ENCODE measurements at places on chromosomes 3 and 15.

GRCh38 chr15:96264801-96265515, 65.5 kb upstream of the NR2F2 start:
- DNase-seq: no peak

DNA sequence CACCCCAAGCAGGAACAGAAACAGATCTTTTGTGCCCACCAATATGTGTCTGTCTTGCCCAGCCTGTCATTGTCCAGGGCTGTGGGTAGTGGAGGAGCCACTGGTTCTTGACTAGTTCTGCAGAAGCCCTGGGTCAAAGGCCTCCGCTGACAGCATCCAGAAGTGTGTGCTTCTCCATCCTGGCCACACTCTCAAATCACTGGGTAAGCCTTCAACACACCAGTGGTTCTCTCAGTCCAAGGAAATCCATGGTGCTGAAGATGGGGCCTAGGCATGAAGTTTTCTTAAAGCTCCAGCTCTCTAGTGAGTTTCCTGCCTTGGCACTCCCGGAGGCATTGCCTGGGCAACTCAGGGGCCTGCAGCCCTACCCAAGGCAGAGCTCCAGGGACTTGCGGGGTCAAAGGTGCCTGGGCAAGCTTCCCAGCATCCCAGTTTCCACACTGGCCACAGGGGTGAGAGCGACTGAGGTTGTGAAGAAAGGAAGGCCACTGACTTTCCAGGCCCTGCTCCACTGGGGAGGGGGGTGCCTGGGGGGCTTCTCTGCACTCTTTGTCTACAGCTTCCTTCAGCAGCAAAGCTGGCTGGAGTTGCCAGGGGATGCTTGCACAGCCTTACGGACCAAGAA, 37.9 kb upstream of the RPL32 start:
- no peak for DNase-seq

DNA sequence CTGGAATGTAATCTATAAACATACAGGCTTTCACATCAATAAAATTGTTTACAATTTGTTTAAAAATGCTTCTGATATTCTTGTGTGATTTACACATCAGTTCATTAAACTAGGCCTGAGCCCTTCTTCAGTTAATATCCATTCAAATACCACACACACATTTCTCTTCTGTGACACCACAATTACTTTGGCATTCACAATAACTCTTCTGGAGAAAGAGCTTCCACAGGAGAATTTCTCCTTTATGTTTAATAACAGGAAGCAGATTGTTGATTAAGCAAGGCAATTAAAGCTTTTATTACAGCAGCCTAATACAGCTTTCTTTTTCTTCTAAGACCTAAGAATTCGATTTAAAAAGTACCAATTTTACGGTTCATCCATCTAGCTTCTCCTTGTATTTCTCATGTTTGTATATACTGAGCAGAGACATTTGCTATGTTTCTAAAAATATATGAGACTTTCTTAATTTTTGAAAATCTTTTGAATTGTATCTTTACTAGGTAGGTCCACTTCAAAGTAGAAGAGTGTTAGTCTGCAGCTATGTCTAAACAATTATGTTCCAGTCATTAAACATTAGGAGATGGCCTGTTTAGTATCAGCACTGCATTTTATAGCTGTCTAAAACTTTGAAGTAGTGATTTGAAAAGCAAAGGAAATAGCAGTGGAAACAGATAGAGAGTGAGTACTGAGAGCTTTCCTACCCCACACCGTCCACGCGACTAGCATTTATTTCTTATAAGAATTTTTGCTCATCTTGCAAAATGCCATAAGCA, 511.1 kb upstream of the UBE2E2 start:
- DNase-seq: no peak

DNA sequence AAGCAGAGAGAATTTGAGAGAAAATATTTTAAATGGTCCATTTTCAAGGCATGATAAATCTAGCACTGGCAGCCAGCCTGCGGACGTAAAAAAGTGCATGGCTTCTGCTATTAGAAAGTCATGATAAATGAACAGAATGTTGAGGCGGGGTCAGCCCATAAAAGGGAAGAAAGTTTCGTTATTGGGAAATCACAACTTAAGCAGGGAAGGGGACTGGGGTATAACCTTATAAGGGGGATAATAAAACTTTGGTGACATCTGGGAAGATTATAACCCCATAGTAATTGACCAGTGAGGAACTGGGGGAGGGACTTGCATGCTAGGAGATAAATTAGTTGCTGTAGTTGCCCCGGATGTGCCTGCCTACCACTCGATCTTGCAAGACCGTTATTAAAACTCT, 88.4 kb upstream of the PLSCR4 start:
- no peak for DNase-seq

DNA sequence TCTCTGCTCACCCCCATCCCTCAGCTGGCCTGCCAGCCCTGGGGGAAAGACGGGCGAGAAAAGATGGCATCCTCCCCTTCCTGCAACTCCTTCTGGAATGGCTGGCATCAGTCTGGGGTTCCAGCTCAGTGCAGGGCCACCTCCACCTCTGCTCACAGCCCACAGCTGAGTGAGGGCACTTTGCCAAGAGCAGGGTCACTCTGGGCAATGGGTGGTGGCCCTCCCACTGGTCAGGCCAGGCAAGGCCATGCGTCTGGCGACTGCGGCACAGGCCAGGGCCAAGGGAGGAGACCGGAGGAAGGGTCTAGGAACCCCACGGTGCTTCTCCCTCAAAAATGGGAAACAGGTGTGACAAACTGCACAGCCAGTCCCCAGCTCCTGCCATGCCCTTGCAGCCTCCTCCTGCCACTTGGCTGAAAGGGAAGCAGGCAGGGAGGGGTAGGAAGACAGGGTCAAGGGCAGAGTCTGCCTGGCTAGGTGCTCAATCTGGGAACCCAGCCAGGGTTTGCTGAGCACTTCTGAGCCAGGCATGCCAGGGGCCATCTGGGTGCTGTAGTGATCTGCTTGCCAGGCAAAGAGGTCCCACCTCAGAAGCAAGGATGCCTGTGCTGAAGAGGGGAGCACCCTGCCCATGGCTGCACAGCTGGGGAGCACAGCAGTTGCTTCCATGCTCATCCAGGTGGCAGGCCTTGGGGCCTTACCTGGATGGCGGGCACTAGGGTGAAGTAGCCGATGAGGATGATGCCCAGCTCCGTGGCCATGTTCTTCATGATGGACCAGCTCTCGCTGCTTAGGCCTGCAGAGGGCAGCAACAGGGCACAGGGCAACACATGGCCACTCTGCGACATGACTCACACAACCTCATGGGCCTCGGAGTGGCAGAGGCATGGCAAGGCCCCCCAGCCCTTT, 41.2 kb downstream of the PTPN23 start:
- DNase-seq: no peak

- no peak for DNase-seq
These were observed 126.5 kb downstream of the FMN1 start for GRCh38 chr15:33068007-33068481.

GRCh38 chr3:84965141-84965540, 6.4 kb downstream of the CADM2 start:
- no peak for DNase-seq

DNA sequence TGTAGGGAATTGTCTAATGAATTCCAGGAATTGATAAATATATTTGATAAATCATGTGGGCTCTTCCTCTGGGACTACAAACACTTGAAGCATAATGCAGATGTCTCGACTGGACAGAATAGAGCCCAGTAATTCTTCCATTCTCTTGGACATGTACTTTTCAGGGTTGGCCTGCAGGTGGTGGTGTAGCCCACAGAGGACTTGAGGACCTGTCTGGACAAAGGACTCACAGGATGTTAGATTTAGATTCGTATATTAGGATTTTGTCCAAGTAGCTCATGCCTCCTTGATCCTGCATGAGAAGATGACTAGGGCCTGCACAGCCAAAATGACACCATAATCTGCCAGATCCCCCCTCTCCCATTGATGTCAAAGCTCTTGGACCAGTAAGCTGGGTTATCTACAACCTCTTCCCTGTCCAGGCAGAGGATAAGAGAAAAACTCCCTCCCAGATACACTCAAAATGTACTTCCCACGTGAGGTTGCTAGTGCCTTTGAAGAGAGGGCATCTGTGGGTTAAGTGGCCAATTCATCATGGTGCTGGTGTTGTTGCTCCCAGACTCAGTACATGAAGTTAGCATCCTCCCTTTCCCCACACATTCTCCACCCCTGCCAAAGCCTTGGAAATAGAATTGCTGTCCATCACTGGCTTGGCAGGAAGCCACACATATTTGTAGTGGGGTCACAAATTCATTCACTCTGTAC, 88.6 kb upstream of the ZNF280D start:
- DNase-seq: peak; percentile 25

- no peak for DNase-seq
These were observed 4.2 kb downstream of the SPG21 start for GRCh38 chr15:64985366-64986033.

DNA sequence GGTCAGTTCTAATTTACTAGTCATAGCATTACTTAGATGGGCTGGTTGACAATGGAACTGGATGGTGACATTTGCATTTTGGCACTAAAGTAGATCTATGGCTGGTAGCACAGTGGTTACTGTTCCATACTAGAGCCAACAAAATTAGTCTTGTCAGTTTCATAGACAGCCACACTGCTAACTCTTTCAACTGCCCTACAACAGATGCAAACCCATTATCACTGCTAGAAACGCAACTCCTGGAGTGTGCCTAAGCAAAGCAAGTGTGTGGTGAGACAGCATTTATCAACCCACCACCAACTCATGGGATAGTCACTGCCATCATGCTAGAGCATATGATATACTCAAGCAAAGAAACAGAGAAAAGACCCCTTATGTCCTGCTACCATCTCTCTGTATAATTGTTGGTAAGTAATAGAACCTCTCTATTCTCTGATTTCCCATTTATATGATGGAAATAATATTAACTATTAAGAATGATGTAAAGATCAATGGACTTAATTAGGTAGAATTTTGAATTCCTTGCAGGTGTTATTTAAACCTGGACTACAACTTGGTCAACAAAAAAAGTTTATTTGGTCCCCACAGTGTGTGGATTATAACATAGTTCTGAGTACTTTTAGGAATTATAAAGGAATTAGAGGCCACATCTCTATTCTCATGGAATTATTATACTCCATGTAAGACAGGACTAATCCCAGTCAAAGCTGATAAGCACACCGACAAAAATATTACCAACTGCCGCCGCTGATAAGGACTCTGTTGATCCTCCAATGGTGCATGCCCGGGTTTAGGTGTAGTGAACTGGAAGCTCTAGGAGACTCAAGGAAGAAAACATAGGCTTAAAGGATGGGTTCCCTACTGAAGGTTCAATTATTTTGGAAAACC, 19.9 kb upstream of the ABHD5 start:
- no peak for DNase-seq

DNA sequence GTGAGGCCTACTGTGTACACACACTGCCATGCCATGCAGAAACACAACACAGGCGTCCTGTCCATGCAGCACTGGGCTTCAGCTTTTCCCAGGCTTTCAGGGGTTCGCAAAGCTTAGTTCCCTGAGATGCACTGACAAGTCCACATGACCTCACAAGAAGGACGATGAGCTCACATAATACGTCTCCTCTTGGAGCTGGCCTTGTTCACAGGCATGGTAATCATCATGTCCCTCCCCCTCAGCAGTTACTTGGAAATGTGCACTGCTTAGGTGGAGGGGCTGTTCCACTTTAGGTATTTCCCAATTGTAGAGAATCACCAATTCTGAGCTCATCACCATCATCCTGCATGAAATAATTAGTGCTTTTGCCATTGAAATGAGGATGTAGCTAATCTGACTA, 308.8 kb downstream of the LRTM1 start:
- DNase-seq: no peak

- no peak for DNase-seq
These were observed 92.3 kb downstream of the ATP10A start for GRCh38 chr15:25770618-25771337.

DNA sequence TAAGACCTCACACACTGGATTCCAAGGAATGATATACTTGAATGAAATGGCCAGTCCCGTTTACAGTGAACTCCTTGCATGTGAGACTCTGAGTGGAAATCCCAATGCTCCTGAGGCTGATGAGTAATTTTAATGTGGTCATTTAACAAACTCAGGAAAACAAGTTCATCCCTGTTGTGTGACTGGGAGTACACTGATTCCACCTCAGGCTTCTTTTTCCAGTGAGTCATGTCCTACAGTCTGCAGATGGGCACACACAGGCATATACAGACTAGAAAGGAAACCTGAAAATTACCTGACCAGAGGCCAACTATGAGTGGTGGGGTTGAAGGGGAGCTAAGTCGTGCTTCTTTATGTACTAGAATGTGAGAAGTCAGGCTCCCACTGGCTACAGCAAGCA, 5.8 kb downstream of the SQOR start:
- no peak for DNase-seq

- no peak for DNase-seq
These were observed 4.6 kb upstream of the DENND4A start for GRCh38 chr15:65796610-65797078.

DNA sequence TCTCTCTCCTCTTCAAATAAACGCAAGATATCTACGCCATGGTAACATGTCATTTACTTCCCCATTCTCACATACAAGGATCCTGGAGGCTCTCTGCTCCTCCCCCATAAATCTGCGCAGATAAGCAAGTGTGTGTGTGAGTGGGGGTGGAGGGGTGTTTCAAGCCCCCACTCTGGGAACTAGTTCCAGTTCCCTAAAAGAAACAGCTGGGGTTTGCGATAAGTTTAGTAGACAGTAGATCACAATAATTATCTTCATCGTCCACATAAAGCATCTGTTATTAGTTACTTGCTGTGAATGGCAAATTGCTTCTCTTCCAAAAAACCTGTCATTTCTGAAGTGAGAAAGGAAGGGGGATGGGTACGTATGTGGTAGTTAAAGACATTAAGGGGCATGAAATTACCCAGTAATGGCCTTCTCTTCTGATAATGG, 79.8 kb downstream of the RBPMS2 start:
- no peak for DNase-seq

- no peak for DNase-seq
These were observed 213.9 kb downstream of the MTHFS start for GRCh38 chr15:79682851-79683288.

DNA sequence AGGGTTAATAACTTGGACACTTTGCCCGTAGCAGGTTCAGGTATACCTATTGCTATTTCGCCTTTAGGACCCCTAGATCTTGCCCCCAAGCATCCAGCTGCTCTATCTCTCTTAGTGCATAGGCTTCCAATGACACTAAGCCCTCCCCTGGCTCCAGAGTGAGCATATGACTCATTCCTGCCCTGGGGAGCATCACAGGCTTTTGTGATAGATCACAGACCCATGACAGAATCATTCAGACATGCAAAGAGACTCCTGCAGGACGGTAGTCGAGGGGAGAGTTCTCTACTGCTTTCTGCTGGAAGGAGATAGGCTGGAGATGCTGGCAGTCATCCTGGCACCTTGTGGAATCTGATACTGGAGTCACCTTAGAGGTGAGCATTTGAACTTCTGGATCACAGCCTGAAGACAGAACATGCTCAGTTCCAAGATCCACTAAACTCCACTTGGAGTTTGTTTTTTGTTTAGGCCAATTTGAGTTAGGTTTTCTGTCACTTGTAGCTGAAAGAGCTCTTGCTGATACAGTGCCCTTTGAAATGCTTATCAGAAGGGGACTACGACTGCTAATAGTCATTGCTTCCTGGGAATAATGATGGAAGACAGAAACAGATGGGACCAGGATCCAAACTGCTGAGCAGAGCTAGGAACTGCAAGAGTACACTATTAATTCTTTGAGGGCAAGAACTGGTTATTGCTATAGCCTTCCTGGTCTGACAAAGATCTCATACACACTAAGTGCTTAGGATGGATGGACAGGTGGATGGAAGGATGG, 11.0 kb downstream of the LYSMD2 start:
- no peak for DNase-seq

All from Panc1 (cell line).